DMS153 (cell line): ENCODE measurements at places on chromosomes 11 and 22.

- DNase-seq, result no peak
Observed at GRCh38 chr11:111301842-111302118, 3.4 kb downstream of the POU2AF3 start.

DNA sequence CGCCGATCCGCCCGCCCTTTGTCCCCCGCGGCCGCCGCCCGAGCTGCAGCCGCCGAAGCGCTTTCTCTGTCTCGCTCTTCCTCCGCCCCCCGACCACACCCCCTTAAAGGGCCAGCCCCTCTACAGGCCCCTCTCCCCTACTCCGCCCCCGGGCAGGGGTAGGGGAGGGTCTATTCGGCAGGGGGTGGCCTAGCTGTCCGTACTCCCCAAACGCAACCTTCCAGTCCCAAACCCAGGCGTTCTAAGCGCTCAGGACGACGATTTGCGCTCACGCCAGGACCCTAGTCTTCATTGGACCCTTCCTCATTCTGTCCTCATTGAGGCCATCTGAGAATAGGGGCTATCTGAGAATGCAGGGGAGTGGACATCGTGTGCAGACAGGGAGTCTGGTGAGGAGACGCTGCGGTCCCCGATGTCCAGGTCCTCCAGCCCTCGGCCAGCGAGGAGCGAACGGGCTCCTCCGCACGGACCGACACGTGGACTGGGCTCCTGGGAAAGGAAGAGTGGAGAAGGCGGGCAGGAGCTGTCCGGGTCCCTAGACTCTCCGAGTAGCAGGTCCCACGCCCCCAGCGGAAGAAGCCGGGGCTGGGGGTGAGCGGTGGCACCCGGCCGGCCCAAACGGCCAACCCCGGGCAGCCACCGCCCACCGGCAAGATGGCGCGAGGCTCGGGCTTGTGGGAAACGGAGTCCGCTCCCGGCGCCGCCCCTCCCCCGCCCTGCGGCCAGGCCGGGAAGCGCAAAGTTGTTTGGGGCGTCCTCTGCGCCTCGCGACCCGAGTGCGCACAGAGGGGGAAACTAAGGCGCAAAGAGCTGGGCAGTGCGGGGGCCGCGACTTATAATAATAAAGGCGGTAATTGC is at the start of gene PPP1R14B:
Gene PPP1R14B, minus strand, starts transcription at position 73 of the 858 bp plus-strand sequence. CDS start 270 bp downstream, outside the sequence.
- peak; percentile 61 for DNase-seq

DNA sequence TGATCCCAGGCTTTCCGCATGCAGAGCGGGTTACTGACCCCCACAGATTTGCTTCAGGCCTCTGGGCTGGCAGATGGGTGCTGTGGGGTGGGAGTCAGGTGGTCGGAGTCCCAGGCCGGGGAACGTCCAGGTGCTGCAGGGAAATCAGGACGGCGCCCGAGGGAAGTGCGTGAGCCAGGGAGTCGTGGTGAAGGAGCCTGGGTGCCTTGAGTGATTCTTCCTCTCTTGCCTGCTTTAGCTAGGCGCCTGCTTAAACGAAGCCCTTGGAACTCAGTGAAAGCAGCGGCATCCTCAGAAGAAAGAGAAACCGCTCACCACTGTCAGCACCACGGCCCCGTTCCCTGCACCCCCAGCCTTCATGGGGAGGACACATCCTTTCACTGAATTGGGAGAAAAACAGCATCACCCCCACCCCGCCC is 455.6 kb downstream of the BRD1 start:
- no peak for DNase-seq

DNA sequence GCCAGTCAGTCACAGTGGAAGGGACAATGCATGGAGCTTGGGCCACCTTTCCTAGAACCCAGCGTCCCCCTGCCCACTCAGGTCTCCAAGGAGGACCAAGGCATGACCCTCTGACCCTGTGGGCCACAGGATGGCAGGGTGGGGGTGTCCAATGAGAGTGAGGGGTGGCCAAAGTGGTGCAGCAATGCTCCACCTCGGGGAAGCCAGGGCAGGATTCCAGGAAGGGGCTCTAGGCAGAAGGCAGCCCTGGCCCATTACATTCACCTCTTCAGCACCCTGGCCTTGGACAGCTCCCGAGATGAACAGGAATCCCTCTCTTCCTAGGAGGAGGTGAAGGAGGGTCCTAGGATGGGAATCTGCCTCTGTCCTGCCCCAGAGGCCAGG is 597.5 kb downstream of the BRD1 start:
- DNase-seq, result no peak

GRCh38 chr11:33211580-33211979 is 45.6 kb upstream of the HIPK3 start:
- no peak for DNase-seq

DNA sequence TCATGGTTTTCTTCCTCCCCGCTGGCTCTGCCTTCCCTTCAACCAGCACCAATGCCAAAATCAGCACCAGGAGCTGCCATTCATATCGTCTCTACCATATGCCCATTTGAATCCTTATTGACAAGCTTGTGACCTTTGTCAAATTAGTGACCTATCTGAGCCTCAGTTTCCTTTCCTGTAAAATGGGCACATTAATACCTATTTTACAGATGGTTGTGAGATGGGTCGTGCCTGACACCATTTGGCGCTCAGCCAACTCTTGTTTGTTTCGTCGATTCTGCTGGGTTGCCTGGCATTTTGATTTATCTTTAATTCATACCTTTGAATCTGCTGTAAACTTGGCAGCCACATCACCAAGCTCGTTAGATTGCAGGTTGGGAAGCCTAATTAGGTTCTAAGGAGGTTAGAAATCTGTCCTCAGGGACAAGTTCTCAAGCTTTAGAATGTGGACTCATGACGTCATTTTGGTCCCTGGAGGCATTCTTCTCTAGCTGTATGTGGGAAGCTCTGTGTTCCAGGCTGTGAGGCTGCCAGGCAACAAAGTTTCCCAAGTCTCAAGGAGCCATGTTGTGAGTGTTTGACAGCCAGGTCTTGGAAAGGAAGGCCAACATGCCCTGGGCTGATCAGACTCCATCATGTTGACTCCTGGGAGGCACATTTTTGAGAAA is 61.0 kb downstream of the RPS6KA4 start:
- no peak for DNase-seq

- no peak for DNase-seq
Observed at GRCh38 chr11:113581713-113582112, 106.5 kb upstream of the DRD2 start.

GRCh38 chr11:33110083-33110482 is 51.2 kb downstream of the CSTF3 start:
- DNase-seq, result no peak

- peak; percentile 85 for DNase-seq
Observed at GRCh38 chr11:16126362-16126761, 230.0 kb downstream of the SOX6 start.

DNA sequence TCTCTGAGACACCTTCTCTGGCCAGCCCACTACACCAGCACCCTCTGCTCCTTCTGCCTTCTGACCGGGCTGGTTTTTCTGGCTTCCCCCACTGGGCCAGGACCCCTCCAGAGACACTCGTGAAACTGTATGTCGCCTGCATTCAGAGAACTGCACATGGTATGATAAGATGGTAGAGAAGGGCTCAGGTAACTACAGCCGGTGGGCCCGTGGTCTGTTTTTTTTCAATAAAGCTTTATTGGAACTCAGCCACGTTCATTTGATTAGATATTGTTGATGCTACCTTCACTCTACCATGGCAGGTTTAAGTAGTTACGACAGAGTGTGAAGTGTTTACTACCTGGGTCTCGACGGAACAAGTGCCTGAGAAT is 514.0 kb downstream of the TBC1D22A start:
- DNase-seq, result no peak

DNA sequence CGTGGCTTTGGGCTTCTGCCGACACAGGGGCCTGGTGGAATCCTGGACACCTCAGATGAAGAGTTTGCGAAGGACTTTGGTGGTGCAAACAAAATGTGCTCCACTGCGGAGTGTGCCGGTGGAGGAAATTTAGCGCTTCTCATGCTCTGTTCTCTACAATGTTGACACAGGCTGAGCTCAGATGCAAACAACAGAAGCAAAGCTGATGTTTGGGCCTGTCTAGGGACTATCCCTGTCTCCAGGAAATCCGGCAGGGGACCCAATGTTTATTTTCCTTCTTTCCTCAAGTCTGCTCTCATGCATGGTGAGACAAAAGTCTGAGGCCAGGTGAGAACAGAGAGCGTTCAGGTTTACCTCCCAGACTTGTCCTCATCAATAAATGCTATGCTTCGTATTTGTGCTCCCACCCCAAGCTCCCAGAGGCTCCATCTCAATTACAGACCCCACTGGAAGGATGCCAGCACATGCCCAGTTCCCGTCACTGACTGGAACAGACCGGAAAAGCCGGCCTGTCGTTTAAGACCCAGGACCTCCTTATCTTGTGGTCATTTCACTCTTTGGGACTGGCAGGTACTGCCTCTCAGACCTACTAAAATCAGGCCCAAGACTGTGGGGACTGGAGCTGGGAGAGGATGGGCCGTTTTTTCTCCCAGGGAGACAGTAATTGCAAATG is 105.7 kb upstream of the B3GAT1 start:
- DNase-seq, result peak; percentile 78

DNA sequence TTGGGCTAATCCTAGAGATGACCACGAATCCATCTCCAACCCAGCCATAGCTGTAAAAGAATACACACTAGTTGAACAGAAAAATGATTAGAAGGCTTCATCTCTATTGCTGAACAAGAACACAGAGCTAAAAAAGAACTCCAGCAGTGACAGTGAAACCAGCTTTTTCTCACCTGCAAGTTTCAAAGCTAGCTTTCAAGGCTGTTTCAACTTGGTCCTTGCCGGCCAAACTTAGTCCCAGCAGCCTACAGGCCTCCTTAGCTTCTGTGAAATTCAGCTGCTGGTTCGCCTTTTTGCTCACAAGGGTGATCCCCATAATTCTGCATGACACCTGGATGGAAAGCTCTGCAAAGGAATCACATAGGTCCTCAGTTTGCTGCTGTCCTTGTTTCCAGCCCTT is 4.4 kb downstream of the LYVE1 start:
- no peak for DNase-seq

DNA sequence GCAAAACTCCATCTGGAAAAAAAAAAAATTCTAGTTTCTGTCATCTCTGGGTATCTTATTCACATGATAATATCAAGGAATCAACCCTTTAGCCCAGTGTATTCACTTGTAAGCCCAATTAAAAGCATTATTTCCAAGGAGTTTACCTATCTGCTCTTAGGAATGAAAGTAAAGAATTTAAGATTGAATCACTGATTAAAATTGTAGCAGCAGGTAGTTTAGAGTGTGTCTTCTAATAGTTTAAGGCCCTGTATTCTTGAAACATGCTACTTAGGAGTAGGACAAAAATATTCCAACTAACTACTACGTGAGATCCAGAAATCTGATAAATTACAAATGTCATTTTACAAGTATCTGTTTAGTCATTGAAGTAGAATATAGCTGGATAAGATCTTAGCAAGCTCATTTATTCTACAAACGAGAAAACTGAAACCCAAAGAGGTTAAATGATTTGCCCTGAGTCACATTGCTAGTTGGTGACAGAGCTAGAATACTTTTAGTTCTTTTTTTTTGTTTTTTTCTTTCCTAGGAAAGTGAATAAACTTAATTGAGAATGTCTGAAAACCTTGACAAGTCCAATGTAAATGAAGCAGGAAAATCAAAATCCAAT is 4.0 kb downstream of the TCP11L1 start:
- DNase-seq, result no peak

DNA sequence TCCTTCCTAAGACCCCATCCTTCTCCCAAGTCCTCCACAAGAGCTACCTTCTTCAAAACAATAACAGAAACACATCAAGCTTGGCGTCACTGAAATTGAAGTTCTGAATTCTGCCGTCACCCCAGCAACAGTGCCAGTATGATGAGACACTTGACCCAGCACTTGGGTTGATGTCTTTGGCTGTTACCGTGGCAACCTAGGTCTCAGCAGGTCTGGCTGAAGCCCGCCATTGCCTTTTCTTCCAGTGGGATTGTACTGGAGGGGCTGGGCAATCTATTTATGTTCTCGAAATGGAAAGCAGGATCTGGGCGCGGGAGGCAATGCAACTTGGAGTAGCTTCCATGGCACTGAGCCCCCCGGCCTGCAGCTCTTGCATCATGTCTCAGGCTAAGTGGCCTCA is 23.8 kb downstream of the NPTXR start:
- DNase-seq, result no peak

GRCh38 chr11:61581030-61581928 is at the start of gene SYT7:
SYT7 (minus strand) TSS chr11:61581076; CDS start chr11:61580820, 256 bp downstream.
- DNase-seq, result peak; percentile 91

GRCh38 chr22:49432897-49433443 is 394.7 kb downstream of the BRD1 start:
- DNase-seq, result no peak

- DNase-seq, result no peak
Observed at GRCh38 chr11:43697679-43698078, 17.1 kb downstream of the HSD17B12 start.

GRCh38 chr22:19878461-19879245 is 24.0 kb upstream of the GNB1L start:
- DNase-seq, result no peak

DNA sequence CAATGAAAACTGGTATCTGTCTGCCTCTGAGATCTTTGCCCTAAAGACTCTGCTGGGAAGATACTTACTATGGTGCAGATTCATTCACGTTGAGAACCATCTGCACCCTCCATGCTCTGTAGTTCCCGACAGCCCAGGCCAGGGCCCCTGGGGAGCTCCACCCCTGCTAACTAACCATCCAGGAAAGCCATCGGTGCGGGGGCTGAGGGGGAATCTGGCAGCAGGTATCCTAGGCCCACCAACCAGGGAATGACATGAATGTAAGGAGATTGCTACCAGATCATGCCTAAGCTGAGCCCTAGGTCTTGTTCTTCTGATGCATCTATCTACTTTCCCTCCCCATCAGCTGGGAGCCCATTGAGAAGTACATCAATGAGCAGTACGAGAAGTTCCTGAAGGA is 11.3 kb upstream of the WBP2NL start:
- DNase-seq, result no peak

- no peak for DNase-seq
Observed at GRCh38 chr11:36278531-36279282, 10.5 kb downstream of the COMMD9 start.

- DNase-seq, result no peak
Observed at GRCh38 chr22:33274214-33275072, 216.3 kb upstream of the SYN3 start.

- DNase-seq, result no peak
Observed at GRCh38 chr22:20584872-20585638, 77.6 kb downstream of the MED15 start.

GRCh38 chr22:46102752-46103151 is 47.6 kb upstream of the PPARA start:
- DNase-seq, result no peak

- peak; percentile 60 for DNase-seq
Observed at GRCh38 chr11:113113801-113114704, 152.8 kb downstream of the NCAM1 start.

DNA sequence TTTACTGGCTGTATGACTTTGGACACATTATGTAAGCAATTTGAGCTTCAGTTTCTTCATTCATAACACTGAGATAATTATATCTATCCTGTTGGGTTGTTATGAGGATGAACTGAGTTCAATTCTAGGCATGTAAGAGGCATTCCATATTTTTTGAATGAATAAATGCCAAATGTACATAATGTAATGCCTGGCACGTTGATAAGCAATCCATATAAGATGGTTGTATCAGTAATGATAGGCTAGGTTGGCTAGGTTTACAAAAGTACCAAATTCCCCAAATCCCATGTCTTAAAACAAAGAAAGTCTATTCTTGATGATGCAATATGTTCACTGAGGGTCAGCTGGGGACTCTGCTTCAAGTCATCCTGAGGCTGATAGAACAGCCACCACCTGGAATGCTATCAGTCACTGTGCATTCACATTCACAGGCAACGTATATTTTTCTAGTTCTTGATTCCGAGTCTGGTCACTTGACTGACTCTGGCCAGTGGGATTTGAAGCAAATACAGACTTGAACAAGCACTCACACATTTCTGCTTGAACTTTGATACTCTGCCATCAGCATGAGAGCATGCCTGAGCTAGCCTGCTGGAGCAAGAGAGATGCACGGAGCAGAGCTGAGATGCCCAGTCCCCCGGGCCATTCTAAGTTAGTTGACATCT is 104.0 kb upstream of the TIMP3 start:
- no peak for DNase-seq
